Cerebellar nuclear complex (tissue), 1 donor: ENCODE measurements at places on chromosomes 4 and X.

DNA sequence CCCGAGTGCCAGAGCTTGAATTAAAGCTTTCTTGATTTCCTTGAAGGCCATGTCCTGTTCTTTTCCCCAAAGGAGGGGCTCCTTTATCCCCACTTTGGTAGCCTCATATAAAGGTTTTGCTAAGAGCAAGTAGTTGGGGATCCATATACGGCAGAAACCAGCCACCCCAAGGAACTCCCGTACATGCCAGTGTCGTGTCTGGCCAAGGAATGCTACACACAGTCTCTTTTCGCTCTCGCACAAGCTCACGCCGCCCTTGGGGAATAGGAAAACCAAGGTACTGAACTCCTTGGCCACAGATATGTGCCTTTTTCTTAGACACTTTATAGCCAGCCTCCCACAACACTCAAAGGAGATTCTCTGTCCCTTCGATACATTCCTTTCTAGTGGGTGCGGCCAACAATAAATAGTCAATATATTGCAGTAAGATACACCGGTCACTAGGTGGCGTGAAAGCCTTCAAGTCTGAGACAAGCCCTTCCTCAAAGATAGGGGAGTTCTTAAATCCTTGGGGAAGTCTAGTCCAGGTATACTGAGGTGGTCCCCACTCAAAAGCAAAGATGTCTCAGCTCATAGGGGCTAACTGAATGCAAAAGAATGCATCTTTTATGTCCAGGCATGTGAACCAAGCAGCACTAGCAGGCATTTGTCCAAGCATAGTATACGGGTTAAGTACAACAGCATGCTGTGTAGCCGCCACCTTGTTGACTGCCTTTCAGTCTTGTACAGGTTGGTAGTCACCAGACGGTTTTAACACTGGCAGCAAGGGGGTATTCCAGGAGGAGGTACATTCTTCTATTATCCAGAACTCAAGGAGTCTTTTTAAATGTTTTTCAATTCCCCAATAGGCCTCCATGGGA, 57.8 kb upstream of the XAGE1B start:
- no peak for DNase-seq

DNA sequence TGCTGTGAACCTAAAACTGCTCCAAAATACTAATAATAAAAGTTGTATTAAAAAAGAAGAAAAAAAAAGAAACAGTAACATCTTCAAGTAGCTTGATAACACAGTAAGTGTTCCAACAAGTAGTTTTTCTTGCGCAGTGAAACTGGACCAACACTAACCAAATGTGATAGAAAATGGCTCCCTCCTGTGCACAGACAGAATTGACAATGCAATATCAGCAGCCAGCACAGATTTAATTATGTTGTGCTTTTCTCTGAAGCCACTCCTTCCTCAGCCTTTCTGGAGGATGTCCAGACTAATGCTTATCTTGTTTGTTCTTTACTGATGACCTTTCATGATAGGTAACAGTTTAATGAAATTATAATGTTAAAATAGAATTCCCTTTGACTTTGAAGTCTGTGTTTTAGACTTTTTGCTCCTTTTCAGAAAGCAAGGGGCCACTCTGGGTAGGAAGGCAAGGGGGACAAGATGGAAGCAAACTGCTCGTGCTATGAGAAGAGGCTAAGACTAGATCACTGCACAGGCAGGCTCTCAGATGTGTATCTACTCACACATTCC, 147.1 kb upstream of the RPL34 start:
- no peak for DNase-seq

DNA sequence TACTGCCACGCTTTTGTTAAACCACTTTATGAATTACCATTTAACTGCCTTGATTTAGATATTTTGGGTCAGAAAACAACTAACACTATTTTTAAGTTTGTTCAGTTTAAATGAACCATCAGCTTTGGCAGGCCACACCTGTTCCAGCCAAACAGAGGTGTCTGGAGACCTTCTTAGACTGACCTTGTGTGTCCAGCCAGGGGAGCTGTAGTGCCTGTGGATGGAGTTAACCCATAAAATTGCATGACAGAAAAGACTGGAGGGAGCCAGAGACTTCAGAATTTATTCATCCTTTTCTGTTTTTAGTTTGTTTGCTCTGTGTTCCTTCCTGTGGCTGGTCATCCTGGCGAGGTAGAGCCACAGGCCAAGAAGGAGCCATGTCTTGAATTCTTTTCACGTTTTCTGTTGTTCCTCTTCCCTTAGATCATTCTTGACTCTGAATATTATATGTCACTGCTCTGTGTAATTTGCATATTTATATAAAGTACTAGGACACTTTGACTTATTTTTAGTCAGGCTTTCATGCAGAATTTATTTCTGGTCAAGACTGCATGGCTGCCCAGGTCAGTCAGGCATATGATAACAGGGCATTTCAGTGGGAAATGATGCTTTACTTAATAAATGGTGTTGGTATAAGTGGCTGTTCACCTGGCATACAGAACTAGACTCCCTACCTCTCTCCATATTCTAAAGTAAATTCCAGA, 26.7 kb downstream of the HERC3 start:
- DNase-seq = no peak

- DNase-seq = no peak
Measured at GRCh38 chr4:159829184-159829583, 726.3 kb downstream of the RAPGEF2 start.
